ENCODE measurements at places on chromosomes 3 and 15.

DNA sequence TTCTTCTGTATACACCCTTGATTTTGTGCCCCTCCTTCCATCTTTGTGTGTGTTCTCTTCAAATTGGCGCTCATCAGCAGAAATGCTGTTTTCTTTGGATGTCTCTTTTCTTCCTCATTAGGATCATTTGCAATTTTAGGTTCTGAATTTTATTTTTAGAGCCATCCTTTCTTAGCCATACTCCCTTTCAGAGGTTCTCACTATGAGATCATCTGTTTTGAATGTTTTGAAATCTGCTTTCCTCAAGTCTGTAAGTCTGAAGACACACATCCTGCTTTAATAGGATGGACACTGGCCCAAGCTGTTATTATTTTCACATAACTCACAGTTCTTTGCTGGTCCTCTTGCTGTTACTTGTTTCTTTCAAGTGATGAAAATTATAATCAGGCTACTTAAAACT, 124.8 kb downstream of the BDH1 start:
- no peaks in the 10 kb centered on the region for H3K36me3 ChIP-seq
- H3K4me1 ChIP-seq: peaks cover 34% of the 10 kb centered on the region
- no peak for DNase-seq
- no peak overlapping the region for H3K4me3 ChIP-seq
- no peak overlapping the region for H3K27ac ChIP-seq

- H3K27ac ChIP-seq: peak overlapping the region; percentile 79
- peaks cover 12% of the 10 kb centered on the region for H3K36me3 ChIP-seq
- no peak overlapping the region for H3K4me3 ChIP-seq
- H3K27me3 ChIP-seq: no peaks in the 10 kb centered on the region
- peaks cover 82% of the 10 kb centered on the region for H3K4me1 ChIP-seq
These were observed 10.4 kb upstream of the FURIN start for GRCh38 chr15:90857883-90858443.

GRCh38 chr3:61912158-61912557, 350.8 kb downstream of the PTPRG start:
- no peak overlapping the region for H3K27ac ChIP-seq
- H3K36me3 ChIP-seq: no peaks in the 10 kb centered on the region
- no peak for DNase-seq
- no peaks in the 10 kb centered on the region for H3K27me3 ChIP-seq

GRCh38 chr15:27870320-27870719, 228.8 kb downstream of the OCA2 start:
- no peaks in the 10 kb centered on the region for H3K36me3 ChIP-seq
- H3K27me3 ChIP-seq: no peaks in the 10 kb centered on the region
- no peak overlapping the region for H3K27ac ChIP-seq
- DNase-seq: no peak
- no peak overlapping the region for H3K4me3 ChIP-seq

DNA sequence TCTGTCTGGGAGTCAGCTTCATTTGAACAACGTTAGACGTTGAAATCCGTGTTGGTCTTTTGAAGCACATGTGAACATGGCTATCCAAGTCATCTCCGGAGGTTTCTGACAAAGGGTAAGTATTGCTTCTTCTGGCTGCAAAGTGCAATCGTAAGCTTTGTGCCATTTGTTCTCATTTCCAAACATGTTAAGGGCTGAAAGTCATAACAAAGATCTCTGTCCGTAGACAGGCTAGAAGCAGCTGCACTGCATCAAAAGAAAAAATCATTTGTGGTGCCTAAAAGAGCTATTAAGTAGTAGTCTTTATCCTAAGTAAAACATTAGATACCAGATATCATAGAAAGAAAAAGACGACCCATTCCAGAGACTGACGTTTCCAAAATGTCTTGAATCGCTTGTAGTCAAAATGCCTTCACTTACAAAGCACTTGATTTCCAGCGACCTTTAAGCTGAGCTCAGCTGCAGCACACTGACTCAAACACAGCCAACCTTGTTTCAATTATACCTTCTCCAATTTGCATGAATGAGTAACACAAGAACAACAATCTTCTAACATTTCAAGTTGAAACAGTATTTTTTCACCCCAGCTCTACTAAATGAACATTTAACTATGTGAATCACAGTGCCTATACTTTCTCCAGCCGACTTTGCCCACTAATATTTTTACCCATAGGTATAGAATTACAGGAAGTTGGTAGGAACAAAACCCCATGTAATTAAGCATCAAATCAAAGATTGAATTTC, 76.6 kb downstream of the NEDD4 start:
- no peaks in the 10 kb centered on the region for H3K4me1 ChIP-seq
- H3K27ac ChIP-seq: no peak overlapping the region
- H3K4me3 ChIP-seq: no peak overlapping the region
- no peaks in the 10 kb centered on the region for H3K36me3 ChIP-seq
- no peak for DNase-seq
- no peaks in the 10 kb centered on the region for H3K27me3 ChIP-seq

DNA sequence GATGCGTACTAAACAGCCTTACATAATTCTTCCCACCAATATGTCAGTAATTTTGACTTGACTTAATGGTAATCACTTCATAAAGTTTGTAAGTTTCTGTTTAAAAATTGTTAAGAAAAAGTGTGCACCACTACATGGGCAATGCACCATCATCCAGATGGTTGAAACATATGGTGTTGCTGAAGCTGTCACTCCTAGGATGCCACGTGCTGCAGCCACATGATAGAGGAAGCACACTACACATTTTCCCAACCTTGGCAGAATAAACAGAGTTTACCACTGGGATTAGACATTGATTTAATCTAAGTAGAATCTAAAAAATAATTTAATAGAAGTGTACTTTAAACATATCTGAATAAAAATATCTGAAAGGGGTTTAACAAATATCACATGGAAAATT, 1209.9 kb downstream of the NSUN3 start:
- H3K4me3 ChIP-seq: no peak overlapping the region
- H3K4me1 ChIP-seq: no peaks in the 10 kb centered on the region
- DNase-seq: no peak
- no peaks in the 10 kb centered on the region for H3K27me3 ChIP-seq

- H3K27me3 ChIP-seq: no peaks in the 10 kb centered on the region
- H3K4me1 ChIP-seq: peaks cover 38% of the 10 kb centered on the region
- peak overlapping the region; percentile 92 for H3K4me3 ChIP-seq
These were observed 1.2 kb upstream of the RUBCN start for GRCh38 chr3:197737749-197738462.

DNA sequence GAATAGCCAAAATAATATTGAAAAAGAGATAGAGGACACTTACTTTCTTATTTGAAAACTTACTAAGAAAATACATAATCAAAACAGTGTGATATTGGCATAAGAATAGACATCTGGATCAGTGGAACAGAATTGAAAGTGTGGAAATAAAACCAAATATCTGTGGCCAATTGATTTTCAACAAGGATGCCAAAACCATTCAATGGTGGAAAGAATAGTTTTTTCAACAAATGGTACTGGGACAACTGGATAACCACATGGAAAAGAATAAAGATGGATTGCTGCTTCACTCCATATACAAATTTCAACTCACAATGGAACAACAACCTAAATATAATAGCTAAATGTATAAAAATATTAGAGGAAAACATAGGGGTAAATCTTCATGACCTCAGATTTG, 152.5 kb upstream of the GPR149 start:
- no peak for DNase-seq
- H3K4me1 ChIP-seq: no peaks in the 10 kb centered on the region
- no peaks in the 10 kb centered on the region for H3K36me3 ChIP-seq
- H3K27me3 ChIP-seq: no peaks in the 10 kb centered on the region
- H3K4me3 ChIP-seq: no peak overlapping the region
- no peak overlapping the region for H3K27ac ChIP-seq

DNA sequence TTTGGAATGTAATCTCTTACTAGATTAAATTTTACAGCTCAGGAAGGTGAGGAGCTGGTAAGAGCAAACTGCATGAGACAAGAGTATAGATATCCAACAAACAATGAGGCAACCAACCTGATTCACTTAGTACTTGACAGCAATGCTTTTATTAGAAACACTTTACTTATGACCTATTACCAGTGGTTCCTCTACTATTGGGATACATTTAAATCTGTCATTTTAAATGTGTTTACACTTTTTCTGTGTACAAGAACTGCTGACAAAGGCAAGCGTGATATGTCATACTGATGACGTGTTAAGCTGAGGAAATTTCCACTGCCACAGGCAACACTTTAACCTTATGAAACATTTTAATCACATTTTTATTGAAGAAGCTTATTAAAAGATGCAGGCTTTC, 1043.3 kb downstream of the FHIT start:
- DNase-seq: no peak
- no peaks in the 10 kb centered on the region for H3K4me1 ChIP-seq
- H3K36me3 ChIP-seq: peaks cover 2% of the 10 kb centered on the region
- H3K27me3 ChIP-seq: no peaks in the 10 kb centered on the region
- H3K4me3 ChIP-seq: no peak overlapping the region
- H3K27ac ChIP-seq: no peak overlapping the region

GRCh38 chr3:54366839-54367238, 244.5 kb downstream of the CACNA2D3 start:
- DNase-seq: no peak
- H3K4me3 ChIP-seq: no peak overlapping the region
- no peak overlapping the region for H3K27ac ChIP-seq
- no peaks in the 10 kb centered on the region for H3K27me3 ChIP-seq
- H3K36me3 ChIP-seq: no peaks in the 10 kb centered on the region

GRCh38 chr3:42875325-42876151, at the start of gene CYP8B1:
Gene CYP8B1 (minus strand): TSS chr3:42875879. CDS start chr3:42875816, 63 bp downstream.
- no peak within 1 kb of the TSS for H3K4me3 ChIP-seq
- no peak for DNase-seq
- peaks cover 5% of the 10 kb centered on the region for H3K4me1 ChIP-seq
- peaks cover 18% of the 10 kb centered on the region for H3K27me3 ChIP-seq

DNA sequence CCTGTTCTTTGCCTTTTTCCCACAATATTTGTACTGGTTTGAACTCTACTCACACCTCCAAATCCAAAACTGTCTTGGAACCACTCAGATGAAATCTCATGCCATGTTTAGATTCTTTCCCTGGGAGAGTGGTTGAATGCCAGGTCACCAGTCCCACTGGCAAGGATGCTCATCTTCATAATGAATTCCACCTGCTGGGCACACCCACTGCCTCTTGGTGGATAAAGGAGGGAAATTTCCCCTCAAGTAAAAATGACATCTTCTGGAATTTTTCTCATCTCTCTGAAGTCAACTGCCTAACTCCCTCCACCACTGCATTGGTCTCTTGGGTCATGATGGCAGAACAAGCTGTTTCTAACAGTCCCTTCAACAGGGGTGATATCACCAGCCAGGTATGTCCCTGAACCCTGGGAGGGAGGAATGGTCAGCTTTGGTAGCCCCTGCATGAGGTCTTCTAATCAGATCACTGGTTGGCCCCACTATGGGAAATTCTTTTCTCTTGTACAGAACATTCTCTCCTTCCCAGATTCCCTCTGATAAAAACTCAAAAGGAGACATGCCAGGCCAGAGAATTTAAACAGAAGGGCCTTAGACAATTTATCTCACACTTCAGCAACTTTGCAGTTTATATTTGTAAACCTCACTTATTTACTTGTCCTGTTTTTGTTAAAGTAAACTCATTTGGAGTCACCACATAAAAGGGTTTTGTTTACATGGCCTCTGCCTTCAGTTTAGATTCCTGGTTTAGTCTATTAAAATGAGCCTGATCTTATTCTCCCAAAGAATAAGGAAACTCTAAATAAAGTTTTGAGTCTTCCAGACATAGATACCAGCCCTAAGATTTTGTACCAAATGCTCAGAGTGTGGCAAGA, 143.4 kb downstream of the WNT5A start:
- H3K4me1 ChIP-seq: no peaks in the 10 kb centered on the region
- no peaks in the 10 kb centered on the region for H3K27me3 ChIP-seq
- DNase-seq: no peak
- no peak overlapping the region for H3K27ac ChIP-seq
- no peak overlapping the region for H3K4me3 ChIP-seq

DNA sequence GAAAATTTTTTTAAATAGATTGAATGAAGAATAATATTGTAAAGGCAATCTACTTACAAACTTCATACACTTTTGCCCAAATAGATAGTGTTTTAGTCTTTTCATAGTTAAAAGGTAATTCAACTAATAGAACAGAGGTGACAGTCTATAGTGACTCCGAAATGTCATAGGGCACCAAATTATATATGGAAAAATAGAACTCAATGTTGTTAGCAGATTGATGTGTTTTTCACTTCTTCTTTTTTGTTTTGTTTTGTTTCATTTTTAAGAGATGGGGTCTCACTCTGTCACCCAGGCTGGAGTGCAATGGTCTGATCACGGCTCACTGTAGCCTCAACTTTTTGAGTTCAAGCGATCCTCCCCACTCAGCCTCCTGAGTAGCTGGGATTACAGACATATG, 721 bp downstream of the CSTA start:
- no peaks in the 10 kb centered on the region for H3K36me3 ChIP-seq
- no peak for DNase-seq
- no peak overlapping the region for H3K4me3 ChIP-seq
- H3K4me1 ChIP-seq: peaks cover 25% of the 10 kb centered on the region
- H3K27ac ChIP-seq: no peak overlapping the region
- peaks cover 12% of the 10 kb centered on the region for H3K27me3 ChIP-seq

GRCh38 chr3:52001443-52001974, 5.8 kb upstream of the RPL29 start:
- H3K36me3 ChIP-seq: no peaks in the 10 kb centered on the region
- H3K4me3 ChIP-seq: no peak overlapping the region
- H3K4me1 ChIP-seq: peaks cover 20% of the 10 kb centered on the region
- DNase-seq: peak; percentile 87
- H3K27me3 ChIP-seq: peaks cover 10% of the 10 kb centered on the region

GRCh38 chr15:51030649-51031316, 63.9 kb downstream of the TNFAIP8L3 start:
- H3K27ac ChIP-seq: no peak overlapping the region
- H3K36me3 ChIP-seq: no peaks in the 10 kb centered on the region
- DNase-seq: no peak
- H3K27me3 ChIP-seq: no peaks in the 10 kb centered on the region
- no peak overlapping the region for H3K4me3 ChIP-seq

- no peak overlapping the region for H3K4me3 ChIP-seq
- H3K27me3 ChIP-seq: peaks cover 8% of the 10 kb centered on the region
- DNase-seq: no peak
These were observed 42.5 kb downstream of the IL16 start for GRCh38 chr15:81239190-81239589.

DNA sequence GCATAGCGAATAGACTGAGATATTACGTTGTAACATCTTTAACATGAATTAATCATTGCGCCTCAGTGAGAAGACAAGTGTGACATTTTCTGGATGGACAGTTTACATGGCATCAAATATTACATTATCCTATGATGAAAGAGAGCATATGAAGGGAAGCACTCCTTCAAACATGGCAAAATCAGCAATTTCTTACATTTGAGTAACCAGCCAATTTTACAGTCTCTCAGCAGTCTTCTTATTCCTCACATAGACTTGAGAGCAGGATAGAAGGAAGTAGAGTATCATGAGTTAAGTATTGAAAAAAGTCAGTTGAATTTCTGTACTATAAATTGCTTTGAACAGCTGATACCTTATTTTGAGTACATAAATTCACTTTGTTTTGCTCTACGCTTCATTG, 38.9 kb downstream of the FANCI start:
- H3K27ac ChIP-seq: no peak overlapping the region
- no peak for DNase-seq
- peaks cover 74% of the 10 kb centered on the region for H3K36me3 ChIP-seq
- no peak overlapping the region for H3K4me3 ChIP-seq

All from activated CD4-positive, alpha-beta memory T cell treated with anti-CD3 and anti-CD28 coated beads, Interleukin-2, amount 10 ng/mL, durations not matched to agents 7 days and 5 days (primary cell).